ENCODE measurements at places on chromosomes 3 and 15. TPM values are rescaled to one million over a fixed set of nuclear protein-coding genes. Genes with fewer than 3 reads are reported as not detected.
A peak's percentile ranks its signal among the peaks of the same experiment; 100 is the strongest.

DNA sequence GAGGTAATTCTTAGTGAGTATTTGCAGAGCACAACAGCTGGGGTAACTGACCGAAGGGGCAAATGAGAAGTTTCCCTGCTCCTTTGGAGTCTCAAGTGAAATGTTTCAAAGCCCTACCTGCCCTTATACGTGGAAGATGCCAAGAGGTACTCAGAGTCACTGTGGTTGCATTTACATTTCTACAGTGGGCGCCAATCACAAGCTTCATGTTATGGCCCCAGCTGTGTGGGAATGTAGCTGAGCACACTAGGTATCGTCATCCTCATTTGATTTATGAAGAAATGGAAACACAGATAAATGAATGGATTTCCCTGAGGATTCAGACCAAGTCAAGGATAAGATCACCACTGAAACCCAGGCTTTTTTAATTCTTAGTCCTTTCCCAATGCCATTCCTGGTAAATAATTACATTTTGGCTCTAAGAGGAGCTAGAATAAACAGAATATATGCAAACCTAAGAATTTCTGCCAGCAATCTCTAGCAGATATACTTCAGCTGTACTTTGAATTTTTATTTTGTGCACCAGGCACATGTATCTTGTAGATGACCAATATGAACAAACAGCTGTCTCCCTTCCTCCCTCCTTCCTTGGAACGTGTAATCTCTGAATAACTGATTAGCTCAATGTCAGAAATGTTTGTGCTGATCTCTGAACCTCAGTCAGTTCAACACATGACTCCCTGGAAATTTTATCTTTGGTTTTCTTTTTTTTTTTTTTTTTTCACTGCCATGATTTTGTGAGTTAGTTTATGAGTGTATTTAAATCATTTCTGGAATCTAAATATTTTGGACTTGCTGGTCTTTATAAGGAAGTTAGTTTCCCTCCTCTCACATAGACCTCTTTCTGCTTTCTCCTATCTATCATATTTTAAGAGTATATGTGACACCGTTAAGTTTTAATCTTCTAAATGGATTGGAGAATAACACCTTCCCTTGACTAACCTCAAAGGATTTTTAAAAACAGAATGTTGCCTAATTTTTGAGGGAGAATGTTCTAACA lies 69.2 kb downstream of the MAP2K5 start:
- DNase-seq, result peak; percentile 79

GRCh38 chr3:159854500-159855124 lies 134.0 kb upstream of the IL12A start:
- peak; percentile 3 for DNase-seq

- no peak for DNase-seq
Observed at GRCh38 chr3:66488492-66488891, 12.3 kb downstream of the LRIG1 start.

The TRIM59 gene
- total RNA-seq, result 3.2 TPM

The SAMD7 gene
- total RNA-seq, result not detected

- DNase-seq, result no peak
Observed at GRCh38 chr3:116824208-116824607, 114.6 kb downstream of the TUSC7 start.

- no peak for DNase-seq
Observed at GRCh38 chr3:11364181-11364580, 92.0 kb downstream of the ATG7 start.

The SLCO2A1 gene
- total RNA-seq, result not detected

The EXD1 gene
- not detected for total RNA-seq

GRCh38 chr15:63971427-63971805 lies 74.9 kb downstream of the DAPK2 start:
- DNase-seq, result no peak

- no peak for DNase-seq
Observed at GRCh38 chr15:36903922-36904556, 196.3 kb downstream of the MEIS2 start.

GRCh38 chr3:127524296-127524896 lies 66.1 kb downstream of the TPRA1 start:
- DNase-seq, result no peak

The DUOXA2 gene
- total RNA-seq, result not detected

DNA sequence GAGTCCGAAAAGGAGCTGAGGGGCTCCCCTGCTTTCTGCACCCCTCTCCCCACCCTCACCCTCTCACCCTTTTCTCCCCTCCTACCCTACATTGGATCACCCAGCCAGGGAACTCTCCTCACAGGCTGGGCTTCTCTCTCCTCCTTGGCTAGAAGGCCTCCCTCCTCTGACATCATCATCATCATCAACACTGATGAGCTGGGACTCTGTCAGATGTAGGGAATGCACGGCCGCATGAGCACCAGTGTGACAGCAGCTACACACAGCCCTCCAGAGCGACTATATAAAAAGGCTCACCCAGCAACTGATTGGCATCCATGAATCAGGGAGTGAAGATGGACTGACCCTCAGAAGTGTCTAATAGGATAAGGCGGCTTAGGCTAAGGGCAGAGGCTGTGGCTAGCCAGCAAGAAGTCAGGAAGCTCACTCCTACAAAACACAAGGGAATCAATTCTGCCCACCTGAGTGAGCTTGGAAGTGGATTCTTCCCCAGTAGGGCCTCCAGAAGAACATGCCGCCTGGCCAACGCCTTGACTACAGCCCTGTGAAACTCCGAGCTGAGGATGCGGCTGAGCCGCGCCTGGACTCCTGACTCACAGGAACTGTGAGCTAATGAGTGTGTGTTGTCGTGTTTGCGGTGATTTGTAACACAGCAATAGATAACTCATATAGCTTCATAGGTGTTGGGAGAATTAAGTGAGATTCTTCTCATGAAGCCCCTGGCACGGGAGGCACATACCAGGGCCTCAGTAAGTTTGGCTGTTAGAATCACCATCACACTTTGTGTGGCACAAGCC lies 147.6 kb downstream of the FAM43A start:
- no peak for DNase-seq

The TM4SF4 gene
- 0.95 TPM for total RNA-seq

The USF3 gene
- 6.3 TPM for total RNA-seq

The AMT gene
- 32.5 TPM for total RNA-seq

DNA sequence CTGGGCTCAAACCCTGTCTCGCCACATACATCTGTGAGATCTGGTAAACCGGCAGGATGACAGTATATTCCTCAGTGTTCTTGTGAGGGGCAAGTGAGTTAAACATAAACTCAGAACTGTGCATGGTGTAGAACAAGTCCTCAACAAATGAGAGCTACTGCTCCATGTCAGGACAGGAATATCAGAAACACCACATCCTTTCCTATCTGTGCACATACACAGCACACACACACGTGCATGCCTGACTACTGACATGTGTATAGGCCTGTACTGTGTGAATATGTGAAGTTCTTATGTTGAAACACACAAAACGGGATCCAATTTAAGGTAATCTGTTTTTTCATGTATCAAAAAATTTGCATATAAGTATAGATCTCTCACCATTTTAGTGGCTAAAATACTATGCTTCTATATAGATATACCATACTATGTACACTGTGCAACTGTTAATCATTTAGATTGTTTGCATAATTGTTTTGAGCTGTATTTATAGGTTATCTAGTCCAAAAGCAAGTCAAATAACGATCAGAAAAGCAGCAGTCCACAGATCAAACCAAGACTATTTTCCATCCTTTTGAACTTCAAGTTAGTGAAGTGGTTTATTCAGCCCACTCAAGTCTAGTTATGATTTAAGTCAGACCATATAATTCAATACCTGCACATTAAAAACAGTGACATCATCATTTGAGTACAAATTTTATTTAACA lies 44.8 kb downstream of the CCR4 start:
- DNase-seq, result no peak

The CHL1 gene
- total RNA-seq, result not detected

GRCh38 chr15:89333011-89333860 lies 1.4 kb downstream of the POLG start:
- DNase-seq, result no peak

The ACKR2 gene
- 1.1 TPM for total RNA-seq

The TP63 gene
- total RNA-seq, result not detected
